ENCODE measurements at places on chromosomes 2 and 18.
A peak's percentile ranks its signal among the peaks of the same experiment; 100 is the strongest.

- DNase-seq, result no peak
Measured at GRCh38 chr18:10455726-10456453, 1.5 kb downstream of the APCDD1 start.

DNA sequence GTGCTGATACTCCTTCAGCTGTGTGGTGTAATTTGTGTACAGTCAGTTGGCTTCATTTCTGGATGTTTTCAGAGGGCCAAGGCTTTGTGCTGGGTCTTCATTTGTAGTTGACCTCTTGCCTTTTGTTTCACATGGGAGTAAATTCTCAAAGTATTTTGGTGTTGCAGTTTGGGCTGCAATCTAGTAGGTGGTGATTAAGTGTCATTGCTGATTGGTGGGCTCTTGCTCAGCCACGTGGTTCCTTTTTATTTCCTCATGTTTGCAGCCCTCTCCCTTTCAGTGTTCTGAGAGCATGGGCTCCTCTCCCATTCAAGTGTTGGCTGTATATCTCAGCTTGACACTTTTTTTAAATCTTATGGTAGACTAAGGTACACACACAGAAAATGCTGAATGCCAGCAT lies 96.8 kb downstream of the SNTG2 start:
- DNase-seq, result no peak

- no peak for DNase-seq
Measured at GRCh38 chr2:46827274-46828134, 88.1 kb downstream of the MCFD2 start.

- no peak for DNase-seq
Measured at GRCh38 chr2:44805401-44806235, 135.9 kb upstream of the SIX3 start.

DNA sequence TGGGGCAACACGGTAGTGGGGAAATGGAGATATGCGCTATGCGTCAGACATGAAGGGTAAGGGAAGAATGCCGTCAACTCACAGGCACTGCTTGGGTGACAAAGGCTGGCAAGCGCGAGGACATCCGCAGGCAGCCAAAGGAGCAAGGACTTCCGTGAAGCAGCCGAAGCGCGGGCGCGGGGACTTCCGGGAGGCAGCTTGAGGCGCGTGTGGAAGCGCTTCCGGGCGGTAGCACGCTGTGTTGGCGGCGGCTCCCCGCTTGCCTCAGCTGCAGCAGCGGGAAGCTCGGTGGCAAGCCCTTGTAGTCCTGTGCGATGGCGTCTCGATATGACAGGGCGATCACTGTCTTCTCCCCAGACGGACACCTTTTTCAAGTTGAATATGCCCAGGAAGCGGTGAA lies at the start of gene PSMA8:
Gene PSMA8 (plus strand): TSS at position 218 of the 400 bp plus-strand sequence. CDS start 97 bp downstream, at position 315.
- DNase-seq, result peak; percentile 53

DNA sequence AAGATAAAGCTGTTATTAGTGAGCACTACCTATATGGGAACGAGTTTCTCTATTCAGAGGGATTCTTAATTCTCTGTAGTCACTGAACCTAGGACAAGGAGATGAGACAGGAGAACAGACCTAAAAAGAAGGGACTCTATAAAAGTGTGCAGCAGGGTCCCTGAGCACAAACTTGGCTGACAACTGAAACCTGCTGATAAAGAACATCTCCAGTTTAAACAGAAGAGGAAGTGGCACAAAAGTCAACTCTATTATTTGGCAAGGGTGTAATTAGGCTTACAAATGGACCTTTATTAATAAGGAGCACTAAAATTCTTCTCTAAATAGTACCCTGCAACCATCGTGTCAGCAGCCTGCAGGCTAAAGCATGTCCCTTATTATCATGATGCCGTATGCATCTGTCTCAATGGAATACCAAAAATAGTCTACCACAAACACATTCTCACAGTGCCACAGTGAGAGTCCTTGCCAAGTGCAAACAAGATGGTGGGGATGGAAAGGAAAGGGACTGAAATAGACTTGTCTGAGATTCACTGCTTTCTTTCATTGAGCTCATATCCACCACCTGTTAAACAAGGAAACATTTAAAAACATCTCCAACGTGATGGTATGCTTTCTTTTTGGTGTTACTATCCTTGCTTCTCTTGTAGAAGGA lies 260.2 kb downstream of the INSIG2 start:
- no peak for DNase-seq

GRCh38 chr2:177812713-177813396 lies 259.7 kb downstream of the PDE11A start:
- no peak for DNase-seq

DNA sequence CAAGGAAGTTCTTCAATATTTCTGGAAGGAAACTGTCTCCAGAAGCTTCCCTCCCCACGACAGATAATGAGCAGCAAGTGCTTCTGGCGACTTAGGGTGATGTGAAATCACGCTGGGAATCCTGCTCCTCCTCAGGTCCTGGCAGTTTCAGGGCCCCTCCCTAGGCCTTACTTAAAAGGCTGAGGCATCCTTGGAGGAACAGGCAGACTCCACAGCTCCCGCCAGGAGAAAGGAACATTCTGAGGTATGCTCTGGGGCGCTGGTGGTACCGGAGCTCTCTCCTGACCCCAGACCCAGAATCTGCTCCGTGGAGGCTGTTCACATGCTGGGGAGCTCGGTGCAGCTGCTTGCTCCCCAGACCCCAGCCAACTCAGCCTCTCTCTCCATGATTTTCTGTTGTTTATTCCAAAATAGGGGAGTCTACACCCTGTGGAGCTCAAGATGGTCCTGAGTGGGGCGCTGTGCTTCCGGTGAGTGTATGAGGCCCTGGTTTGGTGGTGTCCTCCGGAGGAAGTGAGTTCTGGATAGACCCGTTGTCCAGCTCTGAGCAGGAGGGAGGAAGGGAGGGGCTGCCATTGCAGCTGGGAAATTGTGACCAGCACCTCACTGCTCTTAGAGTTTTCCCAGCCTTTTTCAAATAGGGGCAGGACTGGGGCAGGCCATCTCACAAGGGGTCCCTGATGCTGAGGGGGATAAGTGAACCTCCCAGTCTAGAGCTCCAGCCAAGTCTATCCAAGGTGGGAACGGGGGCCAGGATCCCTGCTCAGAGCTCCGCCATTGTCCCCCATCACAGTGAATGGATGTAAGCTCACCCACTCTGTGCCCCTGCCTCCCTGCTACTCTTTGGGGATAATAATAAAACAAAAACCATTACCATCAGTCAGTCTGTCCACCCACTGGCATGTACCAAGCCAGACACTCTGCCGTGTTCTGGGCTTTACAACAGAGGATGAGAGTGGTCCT lies at the start of gene IL36RN:
Gene IL36RN (plus strand): TSS at position 201 of the 963 bp plus-strand sequence. CDS start 241 bp downstream, at position 442.
- no peak for DNase-seq

GRCh38 chr2:134718023-134718816 lies 580 bp downstream of the TMEM163 start:
- DNase-seq, result no peak

DNA sequence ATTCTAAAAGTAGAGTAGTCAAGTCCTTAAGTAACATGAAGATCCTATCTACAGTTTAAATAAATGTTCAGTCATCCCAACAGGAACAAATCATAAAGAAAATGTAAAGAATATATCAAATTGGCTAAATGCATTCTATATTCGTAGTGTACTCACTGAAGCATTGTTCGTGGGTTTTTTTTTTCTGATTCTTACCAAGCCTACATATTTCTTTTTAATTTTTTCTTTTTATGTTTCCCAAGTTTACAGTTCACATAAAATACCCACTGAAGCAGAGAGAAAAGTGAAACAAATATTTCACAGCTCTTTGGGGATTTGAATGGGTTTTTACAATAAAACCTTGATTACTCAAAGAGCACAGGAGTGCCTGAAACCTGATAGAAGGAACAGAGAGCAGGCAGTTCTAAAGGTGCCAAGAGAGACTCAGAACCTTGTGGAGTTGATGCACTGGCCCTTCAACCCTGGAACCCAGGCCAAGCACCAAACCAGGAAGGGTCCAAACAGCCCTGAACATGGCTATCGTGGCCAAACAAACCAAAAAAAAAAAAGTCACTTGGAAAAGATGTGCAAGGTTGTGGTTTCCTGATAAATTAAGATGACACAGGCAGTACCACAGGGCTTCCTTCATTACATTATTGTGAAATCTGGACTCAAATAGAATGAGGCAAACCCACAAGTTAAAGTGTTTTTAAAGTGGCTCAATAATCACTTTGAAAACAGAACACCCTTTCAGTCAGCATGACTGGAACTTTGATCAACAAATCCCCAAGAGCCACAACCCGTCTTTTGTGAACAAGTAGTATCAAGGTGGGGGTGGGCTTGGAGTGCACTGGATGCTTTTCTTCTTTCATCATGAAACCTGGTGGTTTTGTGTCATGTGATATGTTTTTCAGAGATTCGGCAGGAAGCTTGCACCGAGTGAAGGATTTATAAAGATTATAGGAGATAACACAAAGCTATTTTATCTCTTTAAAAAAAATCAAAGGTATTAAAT lies 245.0 kb upstream of the FN1 start:
- DNase-seq, result no peak

GRCh38 chr2:148646231-148646559 lies 1.6 kb downstream of the EPC2 start:
- DNase-seq, result no peak

GRCh38 chr2:80303909-80304837 lies at the start of gene LRRTM1:
LRRTM1 (minus strand) TSS chr2:80304752; CDS start chr2:80303819, 933 bp downstream.
- no peak for DNase-seq

All from activated naive CD4-positive, alpha-beta T cell treated with Interleukin-2 at 50 U/mL for 16 hours (primary cell).